ENCODE measurements at places on chromosomes 5 and 9. TPM values are rescaled to one million over a fixed set of nuclear protein-coding genes. Genes with fewer than 3 reads are reported as not detected.

The NELFB gene
- total RNA-seq, result 36.7 TPM

The HNRNPA0 gene
- total RNA-seq, result 23.5 TPM

DNA sequence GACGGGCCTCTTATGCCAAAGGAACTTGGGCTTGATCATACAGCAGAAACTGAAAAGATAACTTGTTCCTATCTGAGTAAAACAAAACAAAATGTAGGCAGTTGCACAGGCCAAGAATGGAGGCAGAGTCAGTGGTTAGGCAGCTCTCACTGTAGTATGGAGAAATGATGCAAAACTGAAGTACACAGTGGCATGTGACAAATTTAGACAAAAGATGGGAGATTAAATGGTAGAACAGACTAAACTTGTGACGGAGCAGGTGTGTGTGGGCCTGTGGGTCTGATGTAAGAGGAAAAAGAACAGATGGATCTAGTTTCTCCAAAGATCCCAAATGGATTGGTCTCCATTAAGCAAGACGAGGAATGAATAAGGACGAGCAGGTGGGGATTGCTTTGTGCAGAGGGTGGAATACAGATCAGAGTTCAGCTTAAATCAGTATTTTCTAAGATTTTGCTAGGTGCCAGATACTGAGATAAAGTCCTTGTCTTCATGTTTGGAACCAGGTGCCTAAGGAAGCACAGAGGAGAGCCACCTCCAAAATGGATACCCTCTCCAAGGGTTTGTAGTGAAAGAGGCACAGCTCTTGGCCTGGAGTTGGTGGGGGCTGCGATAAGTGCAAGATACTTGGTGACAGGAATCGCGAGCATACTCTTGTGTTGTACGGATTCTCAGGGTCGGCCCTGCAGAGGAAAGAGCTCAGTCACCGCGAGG is 722 bp upstream of the DCP2 start:
- no peak for DNase-seq

- DNase-seq, result no peak
Observed at GRCh38 chr5:73302797-73303147, 129.8 kb downstream of the TMEM174 start.

DNA sequence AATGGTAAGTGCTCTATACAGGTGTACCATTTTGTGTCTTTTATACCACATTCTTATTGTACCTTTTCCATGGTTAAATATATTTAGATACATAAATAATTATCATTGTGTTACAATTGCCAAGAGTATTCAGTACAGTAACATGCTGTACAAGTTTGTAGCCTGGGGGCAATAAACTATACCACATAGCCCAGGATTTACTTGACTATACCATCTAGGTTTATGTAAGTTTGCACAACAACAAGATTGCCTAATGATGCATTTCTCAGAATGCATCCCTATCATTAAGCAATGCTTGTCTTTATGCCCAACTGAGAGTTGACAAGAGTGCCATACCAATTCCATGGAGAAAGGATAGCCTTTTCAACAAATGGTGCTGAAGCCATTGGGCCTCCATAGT is 136.7 kb upstream of the PJA2 start:
- DNase-seq, result no peak

- DNase-seq, result no peak
Observed at GRCh38 chr9:135908093-135908753, 877 bp upstream of the CAMSAP1 start.

The TICAM2 gene
- 7.7 TPM for total RNA-seq

GRCh38 chr9:135120249-135120648 is 32.8 kb downstream of the OLFM1 start:
- no peak for DNase-seq

DNA sequence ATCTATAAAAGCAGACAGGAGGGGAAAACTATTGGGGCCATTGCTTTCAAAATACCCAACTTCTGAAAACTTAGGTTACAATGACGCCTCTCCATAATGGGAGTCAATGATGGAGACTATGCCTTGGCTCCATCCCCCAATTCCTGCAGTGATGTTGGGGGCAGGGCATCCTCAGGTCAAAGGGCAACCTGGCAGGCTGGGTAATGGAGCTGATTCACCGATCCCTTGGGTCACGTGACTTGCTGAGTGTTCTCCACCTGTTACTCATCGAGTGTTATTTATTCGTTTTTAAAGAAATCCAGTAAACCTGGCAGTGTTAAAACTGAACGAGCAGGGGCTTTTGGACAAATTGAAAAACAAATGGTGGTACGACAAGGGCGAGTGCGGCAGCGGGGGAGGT is 244.4 kb downstream of the FAM114A2 start:
- no peak for DNase-seq

The LSM11 gene
- total RNA-seq, result 8.1 TPM

GRCh38 chr9:132901858-132902831 is 23.4 kb downstream of the SPACA9 start:
- peak; percentile 89 for DNase-seq

GRCh38 chr5:35644543-35644942 is 26.9 kb downstream of the SPEF2 start:
- DNase-seq, result no peak

DNA sequence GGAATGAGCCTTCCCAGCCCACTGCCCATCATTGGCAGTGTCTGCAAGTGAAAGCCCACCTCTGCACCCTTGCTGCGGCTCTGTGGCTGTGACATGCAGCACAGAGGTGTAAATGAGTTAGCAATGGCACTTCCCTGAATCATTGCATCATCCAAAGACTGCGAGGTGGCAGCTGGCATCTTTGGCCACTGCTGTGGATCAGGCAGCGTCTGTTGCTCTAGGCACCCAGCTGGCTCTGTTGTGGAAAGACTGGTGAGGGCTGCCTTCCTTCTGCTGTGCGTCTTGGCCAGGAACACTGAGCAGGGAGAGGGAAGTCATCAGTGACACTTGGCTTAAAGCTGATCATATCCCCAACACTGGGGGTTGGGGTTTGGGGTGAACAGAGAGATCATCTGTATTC is 64.5 kb downstream of the MFAP3 start:
- no peak for DNase-seq
